ENCODE measurements at places on chromosomes 12 and 14.

GRCh38 chr14:100731846-100732765 is 5.4 kb downstream of the DLK1 start:
- DNase-seq, result no peak

DNA sequence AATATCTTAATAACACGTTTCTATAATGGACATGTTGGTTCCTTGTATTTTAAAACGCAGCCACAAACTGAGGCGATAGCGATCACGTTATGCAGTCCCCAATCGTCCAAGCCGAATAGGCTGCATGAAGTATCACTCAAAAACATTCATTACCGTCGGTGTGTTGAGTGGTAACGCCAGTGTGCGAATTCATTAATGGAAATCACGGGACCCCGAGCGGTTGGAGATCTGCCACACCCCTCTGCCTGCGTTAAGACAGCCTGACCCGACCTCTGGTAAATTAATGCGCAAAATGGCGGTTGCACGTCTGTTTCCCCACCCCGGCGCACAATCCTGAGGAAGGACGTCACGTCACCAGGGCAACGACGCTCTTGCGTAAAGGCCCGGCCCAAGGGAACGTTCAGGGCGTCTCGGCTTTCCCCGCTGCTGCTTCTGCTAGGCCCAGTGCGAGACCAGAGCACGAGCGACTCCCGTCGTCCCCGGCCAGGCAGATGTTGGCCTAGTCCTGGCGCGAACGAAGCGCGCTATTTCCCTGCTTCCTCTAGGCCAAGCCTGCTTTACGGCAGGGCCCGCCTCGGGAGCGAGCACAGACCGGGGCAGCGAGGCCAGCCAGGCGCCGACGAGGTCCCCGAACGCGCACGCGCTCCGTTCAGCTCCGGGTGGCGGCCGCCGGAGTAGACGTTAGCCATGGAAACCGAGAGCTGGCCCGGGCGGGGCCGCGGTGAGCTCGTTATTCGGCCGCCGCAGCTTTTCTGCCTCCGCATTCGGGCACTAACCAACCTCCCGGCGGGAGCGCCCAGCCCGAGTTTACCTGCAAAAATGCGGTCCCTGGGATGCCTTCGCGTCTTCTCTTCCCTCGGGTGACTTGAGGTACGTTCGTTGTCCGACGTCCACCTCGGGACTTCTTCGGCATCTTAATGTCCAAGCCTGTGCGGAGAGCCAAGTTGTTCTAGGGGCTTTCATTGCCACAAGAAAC is at the start of gene PCNX4:
PCNX4 (plus strand) TSS at position 374 of the 976 bp plus-strand sequence. CDS start 15,716 bp downstream, outside the sequence.
- peak; percentile 80 for DNase-seq

DNA sequence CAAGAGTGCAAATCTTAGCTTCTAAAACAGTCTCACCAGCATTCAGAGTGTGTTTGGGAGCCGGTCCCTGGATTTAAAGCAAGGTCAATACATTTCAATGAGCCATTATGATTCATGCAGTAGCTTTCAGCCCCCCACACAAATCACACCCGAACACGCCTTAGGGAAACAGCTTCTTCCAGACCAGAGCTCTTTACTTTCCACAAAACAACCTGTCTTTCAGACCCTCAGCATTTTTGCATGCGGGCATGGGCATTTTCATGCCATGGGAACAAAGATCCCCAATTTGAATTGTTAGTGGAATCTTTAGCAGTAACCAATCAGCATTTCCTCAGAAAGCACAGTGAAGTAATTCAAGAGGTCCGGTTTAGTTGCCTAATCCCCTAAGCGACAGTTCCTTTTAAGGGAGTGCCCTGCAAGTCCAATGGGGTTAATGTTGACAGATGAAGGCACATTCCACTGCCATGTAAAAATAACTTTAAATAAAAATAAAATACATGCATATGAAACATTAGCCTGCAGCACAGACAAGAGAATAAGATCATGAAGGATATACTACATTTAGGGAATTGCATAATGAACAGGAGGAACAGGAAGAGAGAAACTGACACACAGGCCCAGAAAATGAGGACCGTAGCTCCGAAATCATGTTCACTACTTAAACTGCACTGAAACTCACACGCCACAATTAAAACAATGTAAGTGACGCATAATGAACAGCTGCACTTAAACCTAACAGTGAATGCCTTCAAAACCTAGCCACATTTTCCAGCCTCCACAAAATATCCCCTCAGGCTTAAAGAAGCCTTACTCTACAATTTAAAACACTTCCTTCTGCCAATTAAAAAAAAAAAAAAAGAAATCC is 4.0 kb downstream of the VPS37B start:
- no peak for DNase-seq

DNA sequence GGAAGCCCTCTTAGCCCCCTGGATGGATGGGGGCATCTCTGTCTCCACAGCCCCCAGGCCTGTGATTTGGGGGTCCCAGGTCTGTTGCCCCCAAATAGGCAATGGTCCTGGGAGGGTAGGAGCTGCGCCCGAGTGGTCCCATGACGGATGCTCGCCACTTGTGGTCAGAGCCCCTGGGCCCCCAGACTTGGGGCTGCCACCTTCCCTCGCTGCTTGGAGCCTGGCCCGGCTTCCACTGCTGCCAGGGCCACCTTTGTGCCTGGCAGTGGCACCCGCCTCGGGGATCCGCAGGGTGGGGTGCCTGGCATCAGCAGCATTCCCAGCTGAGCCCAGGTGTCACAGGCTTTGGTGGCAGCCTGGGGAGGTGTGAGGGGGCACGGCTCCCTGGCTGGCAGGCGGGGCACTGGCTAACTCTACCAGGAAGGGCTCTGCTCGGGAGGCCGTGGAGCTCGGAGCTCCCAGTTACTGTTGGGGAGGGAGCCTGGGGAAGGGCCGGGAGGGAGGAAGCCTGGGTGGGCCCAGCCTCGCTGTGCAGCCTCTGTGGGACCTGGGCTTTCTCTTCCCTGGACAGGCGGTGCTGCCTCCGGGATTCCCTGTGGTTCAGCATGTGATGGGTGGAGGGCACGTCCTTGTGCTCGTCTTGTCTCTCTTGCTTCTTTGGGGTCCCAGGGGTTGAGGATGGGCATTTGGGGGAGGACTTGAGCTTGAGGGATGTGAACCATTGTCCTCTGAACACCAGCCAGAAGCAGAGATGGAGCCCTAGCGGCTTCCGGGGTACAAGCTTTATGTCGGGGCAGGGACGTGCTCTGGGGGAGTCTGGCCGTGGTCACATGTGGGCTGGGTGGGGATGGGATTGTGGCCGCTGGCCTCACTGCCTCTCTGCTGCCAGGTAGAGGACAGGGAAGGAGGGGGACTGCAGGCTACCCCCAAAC is 5.4 kb downstream of the KIF26A start:
- no peak for DNase-seq

DNA sequence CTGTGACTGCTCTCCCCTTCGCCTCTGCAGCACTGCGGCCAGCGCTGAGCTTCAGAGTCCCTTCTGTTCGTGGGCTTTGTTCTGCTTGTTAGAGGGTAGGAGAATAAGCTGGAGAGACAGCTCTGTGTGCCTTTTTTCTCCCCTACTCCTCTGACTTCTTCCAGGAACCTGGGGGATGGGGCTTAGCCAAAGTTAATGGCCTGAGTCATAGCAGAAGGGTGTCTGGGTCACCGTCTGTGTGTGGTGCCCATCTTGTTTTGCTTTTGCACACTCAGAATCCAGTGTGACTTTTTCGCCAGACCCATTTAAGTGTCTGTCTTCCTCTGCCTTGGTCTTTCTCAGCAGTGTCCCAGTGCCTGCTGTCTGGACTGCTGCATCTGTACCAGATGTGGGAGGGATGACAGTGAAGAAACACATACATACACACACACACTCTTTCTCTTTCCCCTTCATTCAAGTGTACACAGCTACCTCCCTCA is 3.0 kb downstream of the KIF5A start:
- DNase-seq, result no peak

DNA sequence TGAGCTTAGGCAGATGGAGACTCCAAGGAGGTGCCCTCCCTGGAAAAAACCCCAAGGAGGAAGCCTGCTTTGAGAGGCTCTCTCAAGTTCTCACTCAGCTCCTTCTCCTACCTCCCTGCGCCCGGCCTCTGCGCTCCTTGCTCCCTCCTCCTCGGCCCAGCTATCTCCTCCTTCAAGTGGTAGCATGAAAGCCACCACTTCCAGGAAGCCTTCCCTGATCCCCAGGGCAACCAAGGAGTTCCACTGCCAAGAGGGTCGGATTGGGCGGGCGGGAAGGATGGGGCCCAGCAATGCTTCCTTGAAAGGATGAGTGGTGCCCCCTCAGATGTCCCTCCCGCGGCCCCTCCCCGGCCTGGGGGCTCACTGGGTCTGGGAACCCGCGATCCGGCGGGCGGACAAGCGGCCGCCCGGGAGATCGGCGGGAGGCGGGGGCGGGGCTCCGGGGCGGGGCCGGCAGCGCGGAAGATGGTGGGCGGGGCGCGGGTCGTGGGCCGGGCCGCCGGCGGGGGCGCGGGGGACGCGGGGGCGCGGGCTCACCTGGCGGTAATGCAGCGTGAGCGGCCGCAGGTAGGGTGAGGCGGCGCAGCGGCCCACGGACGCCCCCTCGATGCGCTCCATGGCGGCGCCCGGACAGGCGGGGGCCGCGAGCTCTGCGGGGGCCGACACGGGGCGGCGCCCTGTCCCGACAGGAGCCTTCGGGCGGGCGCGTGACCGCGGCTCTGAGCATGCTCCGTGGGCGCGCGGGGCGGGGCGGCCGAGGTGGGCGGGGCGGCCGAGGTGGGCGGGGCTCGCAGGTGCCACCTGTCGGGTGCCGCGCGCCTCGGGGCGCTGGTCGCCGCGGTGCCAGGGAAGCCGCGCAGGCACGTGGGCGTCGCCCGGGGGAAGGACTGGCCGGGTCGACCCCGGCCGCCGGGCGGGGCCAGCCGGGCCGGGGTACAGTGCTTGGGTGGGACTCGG is at the start of gene NUDT14:
NUDT14 (minus strand) TSS at position 721 of the 957 bp plus-strand sequence; CDS start at position 618, 103 bp downstream.
- peak; percentile 80 for DNase-seq

All from stimulated activated CD4-positive, alpha-beta T cell treated with anti-CD3 and anti-CD28 coated beads, Interleukin-1b, Interleukin-23, amount 100 ng/mL, for 1 hour (primary cell).